ENCODE measurements at places on chromosomes 1 and 21. TPM values are rescaled to one million over a fixed set of nuclear protein-coding genes. Genes with fewer than 3 reads are reported as not detected.

DNA sequence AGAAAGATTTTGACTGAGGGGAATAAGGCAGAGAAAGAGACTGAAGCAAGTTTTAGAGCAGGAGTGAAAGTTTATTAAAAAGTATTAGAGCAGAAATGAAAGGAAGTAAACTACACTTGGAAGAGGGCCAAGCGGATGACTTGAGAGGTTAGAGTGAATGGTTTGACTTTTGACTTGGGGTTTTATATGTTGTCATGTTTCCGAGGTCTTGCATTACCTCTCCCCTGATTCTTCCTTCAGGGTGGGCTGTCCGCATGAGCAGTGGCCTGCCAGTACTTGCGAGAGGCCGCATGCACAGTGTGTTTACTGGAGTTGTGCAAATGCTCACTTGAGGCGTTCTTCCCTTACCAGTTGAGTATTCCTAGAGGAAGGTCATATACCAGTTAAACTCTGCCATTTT is 13.0 kb upstream of the DENND2D start:
- no peak overlapping the region for H3K4me3 ChIP-seq
- H3K27ac ChIP-seq, result no peak overlapping the region
- DNase-seq, result no peak
- peaks cover 39% of the 10 kb centered on the region for H3K4me1 ChIP-seq

PTGFRN gene
- polyA plus RNA-seq, result 3.5 TPM

GRCh38 chr1:233442026-233442780 is 114.7 kb downstream of the MAP3K21 start:
- H3K36me3 ChIP-seq, result no peaks in the 10 kb centered on the region
- no peak overlapping the region for H3K4me3 ChIP-seq
- no peak overlapping the region for H3K27ac ChIP-seq
- H3K27me3 ChIP-seq, result no peaks in the 10 kb centered on the region
- H3K4me1 ChIP-seq, result no peaks in the 10 kb centered on the region

DNA sequence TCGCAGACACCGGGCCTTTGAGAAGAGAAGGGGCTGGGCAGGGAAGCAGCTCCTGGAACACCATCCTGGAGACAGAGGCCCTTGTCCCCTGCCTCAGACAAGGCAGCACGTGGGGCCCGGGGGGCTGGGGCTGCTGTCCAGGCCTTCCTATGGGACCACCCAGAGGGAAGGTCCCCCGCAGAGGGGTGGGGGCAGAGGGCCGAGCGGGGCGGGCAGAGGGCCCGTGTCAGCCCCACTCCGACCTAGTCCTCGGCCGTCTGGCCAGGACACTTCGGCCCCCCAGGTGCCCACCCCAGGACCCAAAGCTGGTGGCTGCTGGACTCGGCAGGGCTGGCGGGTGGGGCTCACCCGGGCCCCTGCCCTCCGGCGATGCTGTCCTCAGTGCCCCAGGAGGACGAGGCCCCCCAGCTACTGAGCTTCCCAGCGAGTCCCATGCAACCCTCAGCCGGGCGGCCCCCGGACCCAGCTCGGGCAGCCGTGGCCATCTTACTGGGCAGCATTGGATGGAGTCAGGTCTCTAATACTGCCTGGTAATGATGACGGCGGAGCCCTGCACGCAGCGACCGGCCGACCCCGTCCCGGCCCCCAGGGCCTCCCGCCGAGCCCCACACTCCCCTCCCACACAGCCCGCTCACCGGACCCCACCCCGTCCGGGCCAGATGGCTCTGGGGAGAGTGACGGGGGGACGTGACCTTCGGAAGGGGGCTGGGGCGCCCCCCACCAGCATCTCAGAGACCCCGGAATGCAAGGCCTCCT is 6.9 kb upstream of the TTLL10 start:
- DNase-seq, result no peak
- no peak overlapping the region for H3K27ac ChIP-seq
- H3K4me1 ChIP-seq, result peaks cover 56% of the 10 kb centered on the region
- no peaks in the 10 kb centered on the region for H3K36me3 ChIP-seq
- peaks cover 9% of the 10 kb centered on the region for H3K27me3 ChIP-seq

ADCY10 gene
- polyA plus RNA-seq, result not detected

GCSAML gene
- polyA plus RNA-seq, result not detected
